ENCODE measurements at places on chromosomes 12 and 14.

DNA sequence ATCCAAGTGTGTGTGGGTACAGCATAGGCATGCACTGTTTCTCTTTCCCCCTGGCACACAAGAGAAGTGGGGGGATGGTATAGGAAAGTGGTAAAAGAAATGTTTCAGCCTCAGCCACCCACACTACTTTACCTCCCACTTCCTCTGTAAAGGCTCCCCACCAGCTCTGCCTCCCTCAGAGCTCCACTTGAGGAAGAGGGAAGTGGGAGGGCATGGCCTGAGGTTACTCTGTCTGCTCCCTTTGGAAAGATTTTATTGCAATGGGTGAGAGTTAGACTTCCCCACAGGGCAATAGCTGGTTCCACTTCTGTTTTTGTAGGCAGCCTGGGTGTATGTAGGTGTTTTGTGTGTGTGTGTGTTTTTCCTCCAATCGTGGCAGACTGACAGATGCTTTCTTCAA lies 145.3 kb downstream of the SSPN start:
- no peak for DNase-seq

DNA sequence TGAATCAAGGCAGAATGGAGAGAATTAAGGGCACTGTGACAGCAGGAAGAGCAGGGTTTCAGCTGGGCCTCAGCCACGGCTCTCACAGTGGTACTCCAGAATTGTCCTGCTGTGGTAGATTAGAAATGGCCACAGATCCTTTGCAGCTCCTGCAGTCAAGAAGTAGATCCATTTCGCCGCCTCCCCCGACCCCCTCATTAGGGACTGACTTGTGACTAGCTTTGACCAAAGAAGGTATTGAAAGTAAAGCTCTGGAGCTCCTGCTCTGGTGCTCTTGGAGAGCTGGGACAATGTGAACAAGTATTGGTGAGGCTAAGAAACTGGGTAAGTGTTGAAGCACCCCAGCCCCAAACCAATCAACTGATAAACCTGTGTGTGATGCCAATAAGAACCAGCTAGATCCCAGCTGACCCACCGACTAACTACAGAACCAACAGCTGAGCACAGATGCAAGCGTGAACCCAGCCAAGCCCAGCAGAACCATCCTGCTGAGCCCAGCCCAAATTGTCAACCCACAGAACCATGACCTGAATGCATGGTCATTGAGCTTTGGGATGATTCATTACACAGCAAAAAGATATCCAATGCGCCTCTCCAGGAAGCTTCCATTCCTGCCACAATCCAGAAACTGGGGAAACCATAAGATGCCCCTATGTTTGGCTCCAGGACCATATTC lies 50.7 kb downstream of the JAG2 start:
- no peak for DNase-seq

DNA sequence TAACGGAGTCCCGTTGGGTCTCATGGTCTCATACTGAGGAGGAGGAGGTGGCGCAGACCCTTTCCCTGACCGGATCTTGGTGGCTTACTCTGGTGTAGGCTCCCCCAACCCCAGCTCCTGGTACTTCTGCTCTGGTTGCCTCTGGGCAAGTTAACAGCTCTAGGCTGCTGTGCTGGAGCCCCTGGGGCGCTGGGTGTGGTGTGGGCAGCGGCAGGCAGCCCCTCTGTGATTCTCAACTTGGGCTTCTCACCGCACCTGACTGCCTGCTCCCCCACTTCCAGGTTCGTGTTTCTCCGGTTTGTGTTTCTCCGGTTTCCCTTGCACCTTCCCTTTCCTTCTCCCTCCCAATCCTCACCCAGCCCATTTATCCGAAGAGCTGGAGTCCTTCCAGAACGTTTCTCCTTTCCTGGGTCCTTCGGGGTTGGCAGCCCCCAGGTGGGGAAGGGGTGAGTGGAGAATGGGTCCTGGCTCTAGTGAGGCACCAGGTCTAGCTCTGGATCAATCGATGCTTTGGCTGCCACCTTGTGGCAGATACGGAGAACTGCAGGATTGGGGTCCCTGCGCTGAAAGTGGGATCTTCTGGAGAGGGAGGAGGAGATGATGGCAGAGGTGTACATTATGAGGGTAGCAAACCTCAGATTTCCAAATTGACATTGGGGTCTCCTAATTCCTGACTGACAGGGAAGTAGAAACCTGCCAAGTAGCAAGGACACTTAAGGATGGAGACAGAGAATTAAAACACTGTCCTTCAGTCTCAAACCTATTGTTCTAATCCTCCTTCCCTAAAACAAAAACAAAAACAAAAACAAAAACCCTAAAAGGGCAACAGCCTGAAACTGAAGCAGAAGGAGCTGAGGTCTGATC lies 8.3 kb downstream of the CISTR start:
- peak; percentile 11 for DNase-seq

GRCh38 chr14:65750906-65751305 lies 338.4 kb downstream of the FUT8 start:
- no peak for DNase-seq

DNA sequence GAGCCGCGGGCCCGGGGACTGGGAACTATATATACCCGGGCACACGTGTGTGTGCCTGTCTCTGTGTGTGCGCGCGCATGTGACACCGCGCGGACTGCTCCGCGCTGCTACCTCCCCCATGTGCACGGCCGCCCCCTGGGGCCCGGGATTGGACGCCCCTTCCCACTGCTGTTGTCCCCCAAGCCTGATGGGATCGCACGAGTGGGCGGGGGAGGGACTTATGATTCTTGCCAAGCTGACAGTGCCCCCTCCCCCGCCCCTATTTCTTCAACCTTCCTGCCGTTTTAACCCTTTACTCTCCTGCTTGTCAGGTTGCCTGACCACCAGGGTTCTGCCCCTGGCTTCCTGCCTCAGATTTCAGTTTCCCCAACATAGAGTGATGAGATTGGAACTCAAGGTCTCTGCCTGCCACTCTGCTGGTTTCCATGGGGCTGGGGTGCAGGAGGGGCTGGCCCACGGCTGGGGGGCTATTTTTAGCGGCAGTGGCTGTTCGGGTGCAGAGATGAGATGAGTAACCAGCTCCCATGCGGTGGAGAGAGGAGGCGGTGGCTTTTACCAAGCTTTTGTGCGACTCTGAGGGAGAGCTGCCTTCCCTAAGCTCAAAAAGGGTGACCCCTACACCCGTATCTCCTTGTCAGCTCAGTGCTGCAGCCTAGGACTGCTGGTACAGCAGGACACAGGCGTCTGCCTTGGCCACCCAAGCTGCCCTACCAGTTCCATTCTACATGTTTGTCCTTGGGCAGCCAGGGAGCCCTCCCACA lies at the start of gene DDN:
TSS of gene DDN (minus strand) at position 5 of the 761 bp plus-strand sequence. CDS start 88 bp downstream, outside the sequence.
- no peak for DNase-seq

DNA sequence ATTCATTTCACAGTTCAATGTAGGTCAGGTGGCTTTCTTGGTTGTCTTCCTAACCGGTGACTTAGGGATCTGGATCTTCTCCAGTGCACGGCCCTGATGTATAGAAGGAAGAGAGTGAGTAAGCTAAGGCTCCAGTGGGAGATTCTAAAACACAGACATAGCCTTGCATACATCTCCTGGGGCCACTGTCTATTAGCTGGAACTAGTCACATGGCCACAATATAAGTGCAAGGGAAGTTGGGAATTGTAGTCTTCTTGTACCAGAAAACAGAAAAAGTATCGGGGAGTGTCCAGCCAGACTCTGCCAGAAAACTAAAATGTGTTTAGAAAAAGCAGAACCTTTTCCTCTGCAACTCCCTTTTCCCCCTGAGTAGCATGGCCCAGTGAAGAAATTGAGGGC lies 531.6 kb downstream of the VRK1 start:
- no peak for DNase-seq

DNA sequence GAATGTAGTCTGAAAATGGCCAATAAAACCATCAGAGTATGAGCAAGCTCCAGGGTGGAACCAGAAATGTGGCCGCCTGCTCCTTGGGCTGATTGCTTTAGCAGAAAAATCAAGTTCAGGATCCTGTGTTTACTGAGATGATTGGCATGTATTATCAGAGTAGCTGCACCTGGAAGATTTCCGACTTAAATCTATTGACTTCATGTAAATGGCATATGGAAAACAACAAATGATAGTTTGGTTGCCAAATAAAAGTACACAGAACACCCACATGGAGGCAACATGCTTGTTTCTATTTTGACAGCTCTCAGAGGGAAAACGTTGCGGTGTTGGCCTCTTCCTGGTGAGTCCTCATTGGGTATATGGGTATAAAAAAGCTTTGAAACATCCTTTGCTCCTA lies 31.3 kb downstream of the SOCS2 start:
- no peak for DNase-seq

- DNase-seq = no peak
Observed at GRCh38 chr14:21109377-21110138, 8.7 kb downstream of the TMEM253 start.
